ENCODE measurements at places on chromosomes 12 and 14.
A peak's percentile ranks its signal among the peaks of the same experiment; 100 is the strongest.

- peak; percentile 92 for DNase-seq
Measured at GRCh38 chr14:77040741-77041653, 12.5 kb upstream of the IRF2BPL start.

- no peak for DNase-seq
Measured at GRCh38 chr14:60227291-60227690, 21.7 kb upstream of the PPM1A start.

DNA sequence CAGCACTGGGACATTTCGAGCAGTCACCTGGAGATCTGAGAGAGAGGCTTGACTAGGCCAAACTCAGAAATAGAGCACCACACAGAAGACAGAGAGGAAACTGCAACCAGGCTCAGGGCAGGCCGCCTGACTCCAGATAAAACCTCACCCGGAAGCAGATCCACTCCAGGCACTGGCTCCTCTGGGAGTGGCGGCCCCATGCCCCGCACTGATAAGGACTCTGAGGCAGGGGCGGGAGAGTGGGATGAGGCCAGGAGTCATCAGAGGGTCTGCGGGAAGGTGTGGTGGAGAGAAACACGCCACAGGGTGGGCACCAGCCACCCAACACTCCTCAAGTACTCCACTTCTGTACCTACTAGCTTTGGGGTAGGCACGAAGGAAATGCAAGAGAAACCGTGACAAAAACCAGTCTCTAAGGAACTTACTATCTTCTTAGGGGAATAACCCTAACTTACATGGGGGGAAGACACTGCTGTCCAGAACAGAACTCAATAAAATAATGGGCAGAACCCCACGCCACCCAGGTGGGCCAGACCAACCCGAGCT is 71.3 kb downstream of the CHGA start:
- DNase-seq: no peak

DNA sequence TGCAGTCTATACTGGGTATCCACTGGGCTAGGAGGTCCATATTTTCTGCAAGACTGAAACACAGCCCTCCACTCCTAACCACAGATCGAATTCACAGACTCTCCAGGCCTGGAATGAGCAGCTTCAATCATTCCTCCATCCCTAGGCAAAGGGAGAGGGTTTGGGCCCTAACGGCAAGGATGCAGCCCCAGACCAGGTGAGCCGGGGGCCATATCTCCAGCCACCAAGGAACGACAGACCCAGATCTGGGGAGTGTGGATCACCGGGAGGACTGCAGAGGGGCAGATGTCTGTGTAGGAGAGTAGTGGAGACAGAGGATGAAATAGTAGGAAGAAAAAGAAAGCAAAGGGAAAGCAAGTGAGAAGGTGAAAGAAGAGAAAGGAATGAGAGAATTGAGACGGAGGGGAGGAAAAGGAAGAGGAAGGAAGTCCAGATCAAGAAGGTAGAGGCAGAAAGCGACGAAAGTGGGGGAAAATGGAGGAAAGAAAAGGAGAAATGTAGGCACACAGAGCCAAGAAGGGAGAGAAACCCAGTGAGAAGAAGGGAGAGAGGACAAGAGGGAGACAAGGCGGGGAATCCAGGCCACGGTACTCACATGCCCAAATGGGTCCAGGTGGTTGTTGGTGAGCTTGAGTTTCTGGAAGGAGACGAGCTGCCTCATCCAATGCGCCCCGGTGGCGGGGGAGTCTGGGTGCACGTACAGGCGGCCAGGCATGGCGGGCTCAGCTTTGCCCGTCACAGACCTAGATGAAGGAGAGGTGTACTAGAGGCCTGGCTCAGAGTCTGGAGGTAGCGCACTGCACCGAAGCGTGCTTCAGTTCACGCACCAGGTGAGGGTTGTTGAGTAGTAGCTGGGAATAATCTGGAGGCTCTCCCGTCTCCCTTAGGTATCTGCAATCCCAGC is 7.7 kb downstream of the TBX5 start:
- no peak for DNase-seq

DNA sequence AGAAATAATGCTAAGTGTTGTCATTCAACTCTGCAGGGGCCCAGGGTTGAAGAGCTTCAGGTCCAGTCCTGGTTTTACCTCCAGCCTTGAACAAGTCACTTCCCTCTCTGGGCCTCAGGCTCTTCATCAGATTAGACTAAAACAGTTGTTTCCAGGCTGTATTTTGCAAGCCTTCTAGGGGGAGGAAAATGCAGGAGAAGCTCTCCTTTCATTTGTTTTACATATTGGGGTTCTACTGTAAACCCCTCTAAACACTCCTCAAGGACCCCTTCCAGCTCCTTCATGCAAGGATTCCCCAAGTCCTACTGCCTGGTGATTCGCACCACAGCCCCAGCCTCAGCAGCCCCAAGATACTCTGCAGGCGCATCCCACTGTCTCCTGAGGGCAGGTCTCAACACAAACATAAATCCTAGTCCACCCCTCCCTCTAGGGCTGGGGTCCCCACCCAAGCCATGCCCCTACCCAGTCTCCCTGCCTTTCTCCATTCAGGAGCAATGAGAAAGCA is 2.7 kb downstream of the SDR9C7 start:
- peak; percentile 8 for DNase-seq

DNA sequence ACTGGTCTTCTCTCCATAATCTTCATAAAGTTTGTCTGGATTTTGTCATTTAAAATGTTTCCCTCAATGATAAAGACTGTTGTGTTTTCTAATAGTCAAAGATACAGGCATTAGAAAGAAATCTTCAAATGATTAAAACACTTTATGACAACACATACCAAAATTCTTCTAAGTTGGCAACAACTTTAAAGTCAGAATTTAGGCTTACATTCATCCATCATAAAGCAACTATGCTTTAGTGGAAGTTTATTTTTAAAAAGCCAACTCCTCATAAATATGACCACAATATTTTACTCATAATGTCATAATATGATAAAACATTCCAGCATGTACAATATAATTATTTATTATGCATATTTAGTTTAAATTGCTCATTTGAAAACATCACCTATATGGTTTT is 17.2 kb upstream of the CCER1 start:
- no peak for DNase-seq

All from brain microvascular endothelial cell (primary cell).